KBM-7 (cell line): ENCODE measurements at places on chromosomes 5 and 9.
A peak's percentile ranks its signal among the peaks of the same experiment; 100 is the strongest.

- DNase-seq: no peak
Observed at GRCh38 chr9:77882294-77882693, 149.3 kb downstream of the GNAQ start.

DNA sequence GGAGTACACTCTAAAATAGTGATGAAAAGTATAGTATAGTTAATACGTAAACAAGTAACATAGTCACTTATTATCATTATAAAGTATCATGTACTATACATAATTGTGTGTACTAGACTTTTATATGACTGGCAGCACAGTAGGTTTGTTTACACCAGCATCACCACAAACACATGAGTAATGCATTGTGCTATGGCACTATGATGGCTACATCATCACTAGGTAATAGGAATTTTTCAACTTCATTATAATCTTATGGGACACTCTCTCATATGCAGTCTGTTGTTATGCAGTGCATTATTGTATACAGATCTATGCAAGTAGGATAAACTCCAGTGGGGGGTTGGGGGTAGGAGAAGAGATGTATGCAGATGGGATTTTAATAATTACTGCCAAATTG, 52.7 kb upstream of the ELL2 start:
- no peak for DNase-seq

DNA sequence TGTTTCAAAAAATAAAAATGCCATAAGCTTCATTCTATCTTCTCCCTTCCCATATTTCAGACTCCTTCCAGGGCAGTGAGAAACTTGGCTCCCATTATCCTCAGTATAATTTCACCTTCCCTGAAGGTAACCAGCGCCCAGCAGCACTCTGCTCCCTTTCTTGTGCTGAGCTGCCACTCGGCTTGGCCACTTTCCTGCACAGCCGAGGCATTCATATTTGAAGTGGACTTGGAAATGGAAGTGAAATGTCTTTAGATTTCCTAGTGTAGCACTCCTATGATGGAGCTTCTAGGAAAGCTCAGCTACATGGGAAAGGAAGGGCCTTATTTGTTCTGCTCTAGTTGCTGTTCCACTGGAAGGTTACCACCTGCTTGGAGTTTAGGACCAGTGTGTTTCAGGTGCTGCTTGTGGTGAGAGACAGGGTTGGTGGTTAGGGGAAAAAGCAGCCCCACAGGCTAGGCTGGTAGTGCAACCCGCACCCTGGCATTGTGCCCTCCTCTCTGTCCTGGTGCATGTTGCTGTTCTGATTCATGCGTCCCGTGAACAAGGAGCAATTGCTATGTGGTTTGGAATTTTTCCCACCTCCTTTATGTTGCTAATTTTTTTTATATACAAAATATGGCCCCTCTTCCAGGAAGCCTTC, 53.8 kb downstream of the RAD23B start:
- DNase-seq: no peak

GRCh38 chr5:132868754-132869153, 2.3 kb downstream of the UQCRQ start:
- DNase-seq: no peak

GRCh38 chr5:181131514-181131913, 545 bp upstream of the OR2V1 start:
- no peak for DNase-seq

DNA sequence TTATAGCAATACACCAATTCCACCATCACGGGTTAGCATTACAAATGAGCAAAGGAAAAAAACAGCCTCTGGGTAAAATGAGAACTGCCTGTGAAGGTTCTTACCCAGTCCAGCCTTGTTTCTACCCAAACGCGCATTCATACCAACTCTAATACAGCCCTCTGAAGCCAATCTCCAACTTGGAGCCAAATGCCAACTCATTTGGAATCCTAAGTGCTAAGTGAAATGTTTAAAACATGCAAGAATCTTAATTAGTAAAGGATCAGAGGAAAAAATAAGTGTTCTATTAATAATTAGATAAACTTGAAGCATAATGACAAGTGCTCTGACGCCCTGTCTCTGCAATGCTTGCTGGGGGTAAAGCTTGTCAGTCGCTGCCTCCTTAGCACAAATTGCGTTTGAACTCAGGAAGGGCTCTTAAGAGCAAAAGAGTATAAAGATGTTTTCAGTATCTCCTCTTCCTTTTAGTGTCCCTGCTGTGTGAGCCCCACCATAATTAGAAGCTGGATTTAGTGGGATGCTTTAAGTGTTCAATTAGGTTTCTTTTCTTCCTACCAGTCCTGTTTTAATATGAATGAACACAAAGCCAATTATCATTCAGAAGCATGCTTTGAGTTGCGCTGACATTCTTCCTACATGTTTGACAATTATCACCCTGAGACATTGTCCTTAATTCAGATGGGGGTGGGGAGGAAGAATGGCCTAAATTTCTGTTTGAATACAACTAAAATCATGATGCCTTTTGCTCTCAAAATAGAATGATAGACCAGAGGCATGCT, 537.6 kb downstream of the DTWD2 start:
- no peak for DNase-seq

DNA sequence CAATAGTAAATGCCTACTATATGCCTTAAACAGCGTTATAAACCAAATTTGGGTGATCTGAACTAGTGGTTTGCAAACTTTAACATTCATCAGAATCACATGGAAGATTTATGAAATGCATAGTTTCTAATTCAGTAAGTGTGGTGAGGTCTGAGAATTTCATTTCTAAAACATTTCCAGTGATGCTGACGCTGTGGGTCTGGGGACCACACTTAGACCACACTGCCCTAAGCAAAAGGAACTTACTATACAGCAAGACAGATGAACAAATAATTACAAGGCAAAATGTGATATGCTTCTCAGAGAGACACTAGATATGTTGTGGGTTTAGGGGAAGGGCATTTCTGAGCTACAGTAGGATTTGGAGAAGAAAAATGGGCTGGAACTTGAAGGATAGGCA, 72.6 kb downstream of the OXCT1 start:
- DNase-seq: no peak

DNA sequence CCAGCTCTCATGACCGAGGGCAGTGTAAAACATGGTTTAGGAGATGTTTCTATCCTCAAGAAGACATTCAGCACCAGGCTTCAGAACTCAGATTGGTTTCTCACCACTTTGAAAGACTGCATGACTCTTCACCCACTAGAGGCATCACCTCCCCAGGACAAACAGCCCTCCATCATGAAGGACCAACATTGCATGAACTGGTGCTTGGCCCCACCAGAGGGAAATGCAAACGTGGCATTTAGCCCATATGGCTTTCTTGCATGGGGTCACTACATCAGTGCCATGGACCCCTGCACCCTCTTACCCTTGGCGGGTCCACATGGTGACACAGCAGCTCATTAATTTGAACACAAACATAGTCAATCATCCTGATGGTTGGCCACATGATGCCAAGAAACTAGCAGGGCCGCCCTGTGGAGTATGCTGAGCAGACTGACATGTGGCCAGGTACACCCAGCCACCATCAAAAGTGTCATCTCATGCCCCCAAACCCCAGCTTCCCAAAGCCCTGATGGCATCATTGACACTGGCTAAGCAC, 129.5 kb upstream of the FSTL4 start:
- no peak for DNase-seq

DNA sequence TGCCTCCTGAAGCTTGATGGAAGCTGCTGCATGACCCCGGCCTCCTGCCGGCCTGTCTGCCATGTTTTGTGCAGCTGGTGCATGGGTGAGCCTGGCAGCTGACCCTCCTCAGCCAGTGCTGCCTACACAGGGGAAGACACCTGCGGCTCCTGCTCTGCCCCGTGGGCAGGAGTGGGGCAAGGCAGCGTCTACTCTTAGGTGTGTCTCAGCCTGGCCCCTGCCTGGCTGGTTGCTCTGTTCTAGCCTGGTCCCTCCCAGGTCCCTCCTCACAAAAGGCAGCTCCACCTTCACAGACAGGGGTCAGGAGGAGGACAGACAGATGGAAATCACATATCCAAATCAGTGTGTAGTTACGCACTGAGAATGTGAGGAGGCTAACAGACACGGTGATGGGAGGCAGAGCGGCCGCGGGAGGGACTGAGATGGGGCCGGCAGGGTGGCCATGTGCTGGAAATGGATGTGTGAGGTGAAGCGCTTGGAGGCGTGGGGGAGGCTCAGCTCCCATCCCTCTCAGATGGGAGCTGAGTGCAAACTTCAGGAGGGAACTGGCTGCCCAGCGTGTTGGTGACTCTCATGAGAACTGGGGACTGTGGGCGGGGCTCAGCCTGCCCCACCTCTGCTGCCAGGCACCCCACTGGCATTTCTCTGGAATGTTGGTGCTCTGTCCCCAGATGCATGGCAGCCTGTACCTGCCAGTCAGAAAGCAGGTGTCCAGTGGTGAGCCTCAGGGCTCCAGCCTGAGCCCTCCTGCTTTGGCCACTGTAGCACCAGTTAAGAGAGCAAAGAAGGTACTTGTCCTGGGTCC, 43.4 kb downstream of the PPARGC1B start:
- no peak for DNase-seq

DNA sequence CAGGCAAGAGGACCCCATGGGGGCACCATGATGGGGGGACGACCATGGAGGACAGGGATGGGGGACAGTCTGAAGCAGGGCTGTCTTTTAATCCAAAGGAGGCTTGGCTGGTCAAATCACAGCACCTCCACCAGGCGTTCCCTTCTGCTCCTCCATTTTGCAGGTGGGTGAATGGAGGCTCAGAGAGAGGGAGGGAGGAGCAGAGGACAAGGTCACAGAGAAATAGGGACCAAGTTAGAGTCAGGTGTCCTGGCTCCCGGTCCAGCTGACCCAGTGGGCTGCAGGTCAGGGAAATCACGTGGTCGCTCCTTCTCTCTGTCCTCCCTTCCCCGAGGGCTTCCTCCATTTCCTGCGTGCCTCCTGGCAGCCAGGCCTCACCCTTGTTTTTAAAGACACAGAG, 156.4 kb upstream of the SMIM23 start:
- DNase-seq: no peak

- DNase-seq: no peak
Observed at GRCh38 chr5:55929020-55929799, 65.6 kb downstream of the IL6ST start.

DNA sequence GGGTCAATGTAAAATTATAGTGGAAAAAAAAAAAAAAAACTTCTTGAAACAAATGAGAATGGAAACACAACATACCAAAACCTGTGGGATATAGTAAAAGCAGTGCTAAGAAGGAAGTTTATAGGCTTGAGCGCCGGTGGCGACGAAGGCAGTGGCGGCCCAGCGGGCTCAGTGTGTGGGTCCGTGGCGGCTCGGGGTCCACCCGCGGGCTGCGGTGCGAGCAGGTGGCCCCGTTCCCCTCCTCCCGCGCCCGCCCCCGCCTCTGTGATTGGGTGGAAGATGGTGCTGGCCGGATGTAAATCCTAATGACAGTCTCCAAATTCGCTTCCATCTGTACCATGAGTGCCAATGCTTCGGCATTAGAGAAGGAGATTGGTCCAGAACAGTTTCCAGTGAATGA, 57.5 kb upstream of the TLX3 start:
- DNase-seq: no peak

DNA sequence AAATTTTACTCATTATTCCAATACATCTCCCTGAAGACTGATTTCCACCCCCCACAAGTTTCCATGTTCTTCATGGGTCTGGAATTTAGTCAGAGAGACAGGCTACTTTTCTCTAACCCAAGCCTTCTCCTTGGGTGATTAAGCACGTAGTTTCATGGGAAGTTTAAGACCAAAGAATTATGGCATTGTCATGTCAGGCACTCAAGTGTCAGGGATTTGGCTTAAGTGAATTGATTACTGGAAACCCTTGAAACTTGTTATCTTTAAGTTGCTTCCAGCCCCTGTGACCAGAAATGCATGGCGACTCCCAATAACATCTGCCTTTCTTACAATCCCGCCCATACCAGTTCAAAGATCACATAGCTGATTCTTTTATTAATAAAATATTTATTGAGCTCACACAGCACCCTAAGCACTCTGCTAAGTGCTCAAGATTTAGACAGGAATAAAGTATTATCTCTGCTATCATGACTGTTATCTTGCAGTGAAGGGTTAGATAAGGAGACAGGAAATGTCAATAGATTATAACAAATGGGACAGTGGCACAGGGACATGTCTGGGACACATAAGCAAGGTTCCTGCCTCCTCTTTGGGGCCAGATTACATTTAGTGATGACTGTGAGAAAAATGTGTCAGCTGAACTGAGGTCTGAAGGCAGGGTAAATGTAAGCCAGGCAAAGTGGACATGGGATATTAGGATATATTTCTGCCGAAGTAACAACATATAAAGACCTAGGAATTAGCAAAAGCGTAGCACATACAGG, 241.2 kb upstream of the TNC start:
- DNase-seq: no peak

GRCh38 chr5:73687357-73687756, 61.4 kb downstream of the ARHGEF28 start:
- DNase-seq: no peak

DNA sequence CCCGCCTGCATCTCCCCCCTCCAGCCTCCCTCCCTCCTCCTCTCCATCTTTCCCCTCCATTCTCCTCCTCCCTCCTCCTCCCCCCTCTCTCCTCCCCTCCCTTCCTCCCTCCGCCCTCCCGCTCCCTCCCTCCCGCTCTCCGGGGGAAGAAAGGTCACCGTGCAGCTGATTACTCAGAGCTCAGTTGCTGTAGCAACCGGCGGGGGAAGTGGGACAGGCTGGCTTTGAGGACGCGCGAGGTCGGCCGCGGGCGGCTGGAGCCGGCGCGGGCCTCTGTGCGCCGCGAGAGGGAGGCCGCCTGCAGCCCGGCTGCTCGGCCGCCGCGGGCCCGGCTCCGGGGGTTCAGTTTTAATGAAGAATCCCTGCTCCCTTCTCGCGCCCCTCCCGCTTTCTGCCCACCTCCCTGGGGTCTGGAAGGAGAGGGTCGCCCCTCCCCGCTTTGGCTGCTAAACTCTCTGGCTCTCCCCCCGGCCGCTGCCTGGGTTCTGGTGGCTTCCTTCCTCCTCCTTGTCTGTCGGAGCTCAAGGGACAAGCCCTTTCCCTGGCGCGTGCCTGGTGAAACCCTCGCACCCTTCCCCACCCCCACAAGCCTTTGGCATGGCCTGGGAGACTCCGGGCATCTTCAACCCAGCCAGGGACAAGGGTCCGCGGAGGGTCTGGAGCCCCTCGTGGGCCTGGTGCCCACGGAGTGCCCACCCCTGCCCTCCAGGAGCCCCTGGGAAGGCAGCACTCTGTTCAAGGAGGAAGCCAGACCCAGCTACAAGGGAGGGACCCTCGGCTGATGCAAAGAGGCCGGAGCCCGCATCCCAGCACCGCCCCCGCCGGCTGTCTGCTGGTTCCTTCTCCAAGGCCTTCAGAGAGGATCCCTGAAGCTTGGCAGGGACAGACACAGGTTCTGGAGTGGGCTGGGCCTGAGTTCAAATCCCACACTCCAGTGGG, 160.3 kb downstream of the C9orf50 start:
- DNase-seq: peak; percentile 93

DNA sequence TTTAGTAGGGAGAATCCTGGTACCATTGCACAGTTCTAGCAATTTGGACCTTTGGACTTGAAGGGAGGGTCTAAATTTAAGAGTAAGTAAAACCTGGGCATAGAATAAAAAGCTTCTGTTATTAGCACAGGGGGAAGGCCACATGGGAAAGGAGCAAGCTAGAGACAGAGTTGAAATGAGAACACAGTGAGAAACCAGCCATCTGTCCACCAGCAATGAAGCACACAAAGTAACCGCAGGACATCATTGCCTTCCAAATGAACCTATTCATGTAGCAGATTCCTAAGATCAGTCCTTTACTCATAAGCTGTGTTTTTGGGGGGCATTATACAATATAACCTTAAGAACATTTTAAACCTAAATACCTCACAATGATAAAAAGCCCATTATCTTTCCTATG, 407.4 kb downstream of the HCN1 start:
- DNase-seq: no peak
